ENCODE measurements at places on chromosomes 4 and X. TPM values are rescaled to one million over a fixed set of nuclear protein-coding genes. Genes with fewer than 3 reads are reported as not detected.

PNMA6F gene
- polyA plus RNA-seq: 0.04 TPM

GRXCR1 gene
- polyA plus RNA-seq: not detected

- DNase-seq: no peak
These were observed 116.3 kb downstream of the SHROOM4 start for GRCh38 chrX:50697691-50698090.

DNA sequence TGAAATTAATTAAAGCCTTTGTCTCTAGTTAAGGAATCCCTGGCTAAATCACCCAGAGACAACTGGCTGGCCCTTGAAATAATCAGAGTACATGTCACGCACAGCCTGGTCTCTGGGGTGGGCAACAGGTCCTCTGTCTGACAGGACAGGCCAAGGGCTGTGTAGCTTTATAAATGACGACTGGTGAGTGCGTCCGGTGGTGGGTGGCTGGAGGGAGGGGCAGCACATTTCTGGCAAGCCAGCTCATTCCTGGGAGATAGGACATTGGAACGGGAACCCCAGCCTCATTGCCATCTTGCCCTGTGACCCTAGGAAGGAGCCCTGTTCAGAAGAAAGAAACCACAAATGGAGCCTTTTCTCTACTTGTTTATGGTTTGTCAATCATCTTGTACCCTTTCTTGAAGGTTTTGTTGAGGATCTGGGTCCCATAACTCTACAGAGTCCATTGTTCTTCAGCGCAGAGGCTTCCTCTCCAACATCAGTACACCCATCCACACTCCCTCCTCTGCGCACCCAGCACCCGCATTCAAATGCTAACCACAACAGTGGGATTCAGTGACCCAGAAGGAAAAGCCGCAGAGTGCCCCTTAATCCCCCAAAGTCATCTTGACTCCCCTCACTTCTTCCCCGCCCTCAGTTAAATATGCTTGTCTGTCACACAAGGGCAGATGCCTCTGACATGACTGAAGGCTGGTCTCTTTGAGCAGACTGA, 368.1 kb downstream of the UNC5C start:
- DNase-seq: no peak

GRCh38 chr4:94451695-94452475, at the start of gene PDLIM5:
Gene PDLIM5, plus strand, starts transcription at chr4:94451942. Its CDS starts 3,347 bp downstream, at chr4:94455289.
- peak; percentile 78 for DNase-seq

DNA sequence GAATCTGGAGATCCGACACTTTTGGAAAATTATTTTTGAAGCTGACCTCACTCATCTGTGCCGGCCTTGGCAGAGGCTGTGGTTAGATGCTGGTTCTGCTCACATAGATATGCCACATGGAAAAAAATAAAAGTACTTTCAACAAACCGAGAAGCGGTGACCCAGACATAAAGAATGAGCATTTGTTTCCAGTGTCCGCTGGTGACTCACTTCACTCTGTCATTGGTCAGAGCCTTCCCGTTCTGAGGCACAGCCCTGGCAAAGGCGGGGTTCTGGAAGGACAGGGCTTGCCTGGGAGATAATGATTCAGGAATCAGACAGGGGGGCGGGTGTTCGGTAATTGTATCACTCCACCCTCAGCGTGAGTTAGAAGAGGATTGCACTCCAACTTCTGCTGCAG, 172.4 kb upstream of the MXRA5 start:
- DNase-seq: no peak

GRCh38 chr4:88223516-88223915, 60.8 kb downstream of the PPM1K start:
- DNase-seq: no peak

DNA sequence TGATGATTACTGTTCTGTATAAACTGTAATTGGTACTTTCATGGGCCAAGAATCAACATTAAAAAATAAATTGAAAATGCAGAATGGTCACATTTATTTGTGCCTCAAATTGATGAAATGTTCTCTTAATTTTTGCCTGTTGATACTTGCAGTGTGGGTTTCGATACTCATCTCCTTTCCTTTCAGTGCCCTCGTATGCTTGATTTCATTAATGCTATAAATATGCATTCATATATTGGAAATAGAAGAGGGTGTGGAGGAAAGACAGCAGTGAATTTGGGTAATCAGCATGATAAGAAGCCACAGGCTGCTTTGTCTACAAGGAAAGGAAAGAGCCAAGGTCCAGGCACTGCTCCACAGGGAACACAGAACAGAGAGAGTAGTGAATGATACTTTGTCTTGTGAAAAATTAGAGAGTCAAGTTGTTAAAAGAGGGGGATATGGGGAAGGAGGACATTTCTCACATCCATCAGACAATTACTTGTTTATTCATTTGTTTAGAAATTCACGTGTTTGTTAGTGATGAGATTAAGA, 1.0 kb upstream of the DDX60 start:
- DNase-seq: no peak

- no peak for DNase-seq
These were observed 149.2 kb upstream of the ANKRD50 start for GRCh38 chr4:124861761-124862160.

Data from right renal cortex interstitium (tissue), 3 donors.